ENCODE measurements at places on chromosomes 5 and 9. TPM values are rescaled to one million over a fixed set of nuclear protein-coding genes. Genes with fewer than 3 reads are reported as not detected.

DNA sequence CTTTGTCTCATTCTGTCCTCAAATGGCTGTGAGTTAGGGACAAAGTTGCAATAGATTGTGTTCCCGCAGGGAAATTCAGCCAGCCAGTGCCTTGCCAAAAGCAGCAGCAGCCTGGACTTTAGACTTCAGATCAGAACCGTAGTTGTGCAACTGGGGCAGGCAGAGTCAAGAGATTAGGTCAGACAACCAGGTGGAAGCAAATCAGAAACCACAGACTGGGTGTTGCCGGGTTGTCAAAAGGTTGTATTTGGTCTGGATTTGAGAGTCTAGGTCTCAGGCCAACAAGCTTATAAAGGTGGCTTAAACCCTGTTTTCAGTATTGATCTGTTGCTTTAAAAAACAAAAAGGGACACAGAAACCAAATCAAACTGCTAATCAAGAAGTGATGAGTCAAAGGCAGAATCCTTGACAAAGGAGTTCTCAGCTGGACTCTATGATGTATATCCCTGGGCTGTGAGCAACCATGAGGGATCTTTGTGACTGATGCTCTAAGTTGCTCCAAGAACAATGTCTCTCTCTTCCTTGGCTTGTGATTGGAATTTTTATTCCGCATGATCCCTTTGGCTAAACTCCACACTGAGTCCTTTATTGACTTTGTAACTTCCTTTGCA lies 20.9 kb downstream of the RFK start:
- H3K27me3 ChIP-seq, result no peaks in the 10 kb centered on the region
- no peaks in the 10 kb centered on the region for H3K4me1 ChIP-seq
- no peak overlapping the region for H3K27ac ChIP-seq
- no peak overlapping the region for H3K4me3 ChIP-seq
- DNase-seq, result no peak

DNA sequence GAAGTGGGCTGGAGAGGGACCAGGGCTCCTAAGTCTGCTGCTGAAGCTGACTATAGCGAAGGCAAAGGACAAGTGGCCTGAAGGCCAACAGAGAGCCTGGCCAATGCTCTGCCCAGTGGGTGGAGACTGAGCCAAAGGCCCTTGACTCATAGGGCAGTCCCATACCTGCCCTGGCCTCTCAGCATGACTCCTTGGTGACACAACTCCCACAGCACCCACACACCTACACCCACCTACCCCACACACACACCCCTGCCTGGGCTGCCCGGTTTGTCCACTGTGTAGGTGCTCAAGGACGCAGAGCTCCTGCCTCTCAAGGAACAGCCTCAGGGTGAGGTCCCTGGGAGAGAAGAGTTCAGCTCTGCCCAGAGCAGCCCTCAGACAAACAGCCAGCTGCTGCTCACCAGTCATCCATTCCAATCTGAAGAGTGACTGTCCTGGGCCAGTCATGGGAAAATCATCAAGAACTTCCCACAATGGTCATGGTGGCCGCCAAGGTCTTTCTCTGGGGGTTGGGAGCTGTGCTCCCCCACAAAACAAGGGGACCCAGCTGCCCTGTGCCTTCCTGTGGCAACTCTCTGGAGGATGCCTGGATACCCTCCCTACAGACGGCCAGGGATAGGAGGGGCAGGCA lies 5.0 kb downstream of the TNIP1 start:
- H3K36me3 ChIP-seq, result peaks cover 80% of the 10 kb centered on the region
- H3K4me3 ChIP-seq, result peak overlapping the region; percentile 85
- no peaks in the 10 kb centered on the region for H3K27me3 ChIP-seq
- peak overlapping the region; percentile 90 for H3K27ac ChIP-seq

- peaks cover 9% of the 10 kb centered on the region for H3K36me3 ChIP-seq
- no peak overlapping the region for H3K4me3 ChIP-seq
- H3K27me3 ChIP-seq, result peaks cover 47% of the 10 kb centered on the region
- no peak for DNase-seq
- H3K27ac ChIP-seq, result no peak overlapping the region
These were observed 3.5 kb downstream of the ELAVL2 start for GRCh38 chr9:23822261-23823169.

GRCh38 chr5:103475629-103476240 lies 86.9 kb downstream of the NUDT12 start:
- H3K4me1 ChIP-seq, result no peaks in the 10 kb centered on the region
- H3K27ac ChIP-seq, result no peak overlapping the region
- peaks cover 11% of the 10 kb centered on the region for H3K27me3 ChIP-seq
- H3K4me3 ChIP-seq, result no peak overlapping the region

GRCh38 chr5:76606701-76607100 lies 16.5 kb downstream of the F2RL2 start:
- peaks cover 46% of the 10 kb centered on the region for H3K36me3 ChIP-seq
- H3K4me3 ChIP-seq, result no peak overlapping the region
- no peaks in the 10 kb centered on the region for H3K27me3 ChIP-seq

- H3K4me3 ChIP-seq, result no peak overlapping the region
- H3K4me1 ChIP-seq, result peaks cover 67% of the 10 kb centered on the region
- no peaks in the 10 kb centered on the region for H3K27me3 ChIP-seq
- no peak for DNase-seq
- peaks cover 34% of the 10 kb centered on the region for H3K36me3 ChIP-seq
These were observed 38.9 kb downstream of the FNBP1 start for GRCh38 chr9:130003943-130004552.

DNA sequence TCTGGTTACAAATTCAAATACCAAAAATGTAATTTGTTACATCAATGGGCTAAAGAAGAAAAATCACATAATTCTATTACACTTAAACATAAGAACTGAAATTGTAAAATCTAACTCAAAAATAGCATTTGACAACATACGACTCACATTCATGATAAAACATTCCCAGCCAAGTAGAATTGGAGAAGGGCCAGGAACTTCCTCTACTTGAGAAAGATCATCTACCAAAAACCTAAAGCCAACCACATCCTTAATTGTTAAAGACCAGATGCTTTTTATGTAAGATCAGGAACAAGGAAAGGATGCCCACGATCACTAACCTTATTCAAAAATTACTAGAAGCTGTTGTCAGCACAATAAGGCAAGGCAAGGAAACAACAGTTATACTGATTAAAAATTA lies 1819.8 kb upstream of the C9orf72 start:
- DNase-seq, result no peak
- no peaks in the 10 kb centered on the region for H3K36me3 ChIP-seq
- no peaks in the 10 kb centered on the region for H3K4me1 ChIP-seq

- H3K4me1 ChIP-seq, result no peaks in the 10 kb centered on the region
- no peak overlapping the region for H3K4me3 ChIP-seq
- DNase-seq, result no peak
These were observed 184.8 kb upstream of the CD180 start for GRCh38 chr5:67381236-67381880.

DNA sequence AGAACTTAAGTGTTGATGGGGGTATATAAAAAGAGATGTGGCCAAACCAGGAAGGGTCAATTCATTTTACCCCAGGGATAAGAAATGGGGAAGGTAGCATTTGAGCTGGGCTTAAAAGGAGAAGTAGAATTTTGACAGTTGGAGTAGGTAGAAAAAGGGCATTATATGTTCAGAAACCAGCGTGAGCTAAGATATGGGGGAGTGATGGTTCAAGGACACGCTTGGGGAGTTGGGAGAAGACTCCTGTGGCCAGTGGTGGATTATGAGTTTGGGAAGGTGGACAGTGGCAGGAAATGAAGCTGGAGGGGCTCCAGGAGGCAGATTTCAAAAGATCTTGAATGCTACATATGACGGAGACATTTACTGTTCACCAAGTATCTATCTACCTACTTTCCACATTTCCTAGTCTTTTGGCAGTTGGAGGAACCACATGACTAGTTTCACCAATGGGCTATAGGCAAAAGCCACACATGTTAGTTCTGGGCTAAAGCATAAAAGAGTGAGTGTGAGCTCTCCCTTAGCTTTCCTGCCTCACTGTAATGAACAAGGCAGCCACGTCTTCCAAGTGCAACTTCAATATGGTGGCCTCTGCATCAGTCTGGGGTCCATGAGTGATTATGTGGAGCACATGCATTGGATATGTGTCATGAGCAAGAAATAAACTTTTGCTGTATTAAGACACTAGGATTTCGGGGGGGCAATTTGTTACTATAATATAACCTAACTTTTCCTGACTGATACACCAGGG lies 15.7 kb upstream of the GSN start:
- no peaks in the 10 kb centered on the region for H3K4me1 ChIP-seq
- DNase-seq, result no peak
- H3K4me3 ChIP-seq, result no peak overlapping the region

- no peak overlapping the region for H3K4me3 ChIP-seq
- no peaks in the 10 kb centered on the region for H3K36me3 ChIP-seq
- peaks cover 3% of the 10 kb centered on the region for H3K27me3 ChIP-seq
These were observed 119.8 kb downstream of the ENTREP1 start for GRCh38 chr9:69444791-69445190.

- H3K27ac ChIP-seq, result no peak within 1 kb of the TSS
- H3K27me3 ChIP-seq, result peaks cover 4% of the 10 kb centered on the region
- no peaks in the 10 kb centered on the region for H3K4me1 ChIP-seq
- no peak within 1 kb of the TSS for H3K4me3 ChIP-seq
- no peak for DNase-seq
These were observed at the start of gene SH3TC2 for GRCh38 chr5:149063017-149063687. Gene SH3TC2 (minus strand): TSS chr5:149063062. CDS start chr5:149063022, 40 bp downstream.

GRCh38 chr9:91724609-91725505 lies 225.2 kb downstream of the ROR2 start:
- H3K4me3 ChIP-seq, result no peak overlapping the region
- no peaks in the 10 kb centered on the region for H3K4me1 ChIP-seq
- H3K27me3 ChIP-seq, result peaks cover 21% of the 10 kb centered on the region
- DNase-seq, result no peak
- H3K27ac ChIP-seq, result no peak overlapping the region

DNA sequence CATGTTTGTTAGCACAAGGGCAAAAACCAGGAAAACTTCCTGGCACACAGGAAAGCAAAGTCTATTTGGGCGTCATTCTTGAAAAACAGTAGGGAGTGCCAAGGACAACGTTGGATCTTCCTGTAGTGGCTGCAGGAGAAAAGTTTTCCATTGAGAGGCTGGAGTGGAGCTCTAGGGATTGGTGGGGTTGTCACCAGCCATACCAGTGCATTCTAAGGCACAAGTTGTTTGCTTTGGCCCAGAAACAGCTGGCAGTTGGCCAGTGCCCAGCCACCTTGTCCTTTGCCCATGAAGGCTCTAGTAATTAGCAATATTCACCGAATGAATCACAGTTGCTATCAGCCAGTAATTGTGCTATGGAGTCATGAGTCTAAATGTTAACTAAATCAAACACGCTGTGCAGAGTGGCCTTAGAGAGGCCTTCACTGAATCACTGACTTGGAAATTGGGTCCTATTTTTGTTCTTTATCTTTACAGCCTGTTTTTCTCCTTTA lies 26.4 kb downstream of the TNFSF15 start:
- no peak for DNase-seq
- no peaks in the 10 kb centered on the region for H3K36me3 ChIP-seq
- peaks cover 22% of the 10 kb centered on the region for H3K4me1 ChIP-seq
- no peak overlapping the region for H3K27ac ChIP-seq

GRCh38 chr5:137142764-137143605 lies 356.1 kb downstream of the SPOCK1 start:
- DNase-seq, result no peak
- H3K27ac ChIP-seq, result no peak overlapping the region
- H3K36me3 ChIP-seq, result no peaks in the 10 kb centered on the region
- no peaks in the 10 kb centered on the region for H3K4me1 ChIP-seq
- H3K4me3 ChIP-seq, result no peak overlapping the region

DNA sequence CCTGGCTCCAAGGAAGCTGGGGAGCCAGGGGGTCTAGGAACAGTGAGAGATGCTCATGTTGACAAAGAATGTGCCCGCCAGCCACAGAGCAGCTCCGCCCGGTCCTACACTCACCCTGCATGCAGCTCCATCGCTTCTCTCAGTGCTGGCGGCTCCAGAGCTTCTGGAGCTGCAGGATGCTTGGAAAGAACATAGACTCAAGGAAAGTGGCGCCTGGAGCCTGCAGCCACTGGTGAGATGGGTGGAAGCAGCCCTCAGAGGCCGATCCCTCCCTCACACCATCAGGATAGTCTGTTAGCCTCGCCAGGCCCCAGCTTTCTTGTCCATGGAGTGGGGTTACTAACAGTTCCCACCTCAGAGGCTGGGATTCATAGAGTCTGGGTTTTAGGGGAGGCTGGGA lies 26.4 kb upstream of the SLC6A19 start:
- H3K36me3 ChIP-seq, result no peaks in the 10 kb centered on the region
- no peak overlapping the region for H3K4me3 ChIP-seq
- peaks cover 2% of the 10 kb centered on the region for H3K4me1 ChIP-seq
- H3K27ac ChIP-seq, result no peak overlapping the region

DNA sequence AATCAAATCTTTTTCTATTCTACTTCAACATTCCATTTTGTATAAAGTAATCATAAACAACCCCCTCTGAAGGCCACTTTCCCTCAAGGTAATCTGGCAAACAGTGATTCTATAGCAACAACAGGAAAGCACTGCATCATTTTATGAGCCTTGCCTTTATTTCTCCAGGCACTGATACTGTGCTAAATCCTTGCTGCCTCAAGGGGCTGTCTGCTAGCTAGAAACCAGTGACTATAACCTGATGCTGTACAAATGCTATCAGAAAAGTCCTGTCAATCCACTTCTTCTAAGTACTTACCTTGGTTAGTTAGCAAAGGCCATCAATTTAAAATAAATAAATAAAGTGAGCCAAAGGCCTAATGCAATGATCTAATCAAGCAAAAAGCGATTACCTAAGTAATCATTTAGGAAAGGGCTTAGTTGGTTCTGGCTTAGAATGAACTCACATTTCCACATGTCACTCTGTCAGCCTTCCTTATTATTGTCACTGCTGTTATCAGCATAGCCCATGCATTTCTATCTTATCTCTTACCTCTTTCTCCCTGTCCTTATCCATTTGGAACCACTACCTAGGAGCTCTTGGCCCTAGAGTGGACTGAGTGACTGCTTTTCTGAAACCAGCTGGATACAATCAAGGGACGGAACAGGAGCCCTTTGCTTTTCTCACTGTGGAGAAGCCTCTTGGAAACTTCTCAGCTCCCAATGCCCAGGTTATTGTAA lies 246.1 kb upstream of the MEF2C start:
- no peak overlapping the region for H3K4me3 ChIP-seq

DNA sequence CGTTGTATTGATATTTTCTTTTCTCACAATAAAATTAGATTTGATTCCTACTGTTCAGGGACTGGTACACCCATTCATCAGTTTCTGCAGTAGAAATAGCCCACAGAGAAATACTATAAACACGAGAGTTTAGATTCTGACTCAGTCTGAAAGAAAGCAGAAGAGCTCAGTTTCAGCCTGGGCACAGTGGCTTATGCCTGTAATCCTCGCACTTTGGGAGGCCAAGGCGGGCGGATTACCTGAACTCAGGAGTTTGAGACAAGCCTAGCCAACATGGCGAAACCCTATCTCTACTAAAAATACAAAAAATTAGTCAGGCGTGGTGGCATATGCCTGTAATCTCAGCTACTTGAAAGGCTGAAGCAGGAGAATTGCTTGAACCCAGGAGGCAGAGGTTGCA lies 8.6 kb downstream of the ITK start:
- H3K4me1 ChIP-seq, result peaks cover 75% of the 10 kb centered on the region
- H3K27ac ChIP-seq, result peak overlapping the region; percentile 100
- peak overlapping the region; percentile 99 for H3K4me3 ChIP-seq
- H3K36me3 ChIP-seq, result peaks cover 89% of the 10 kb centered on the region
- peak; percentile 76 for DNase-seq
- no peaks in the 10 kb centered on the region for H3K27me3 ChIP-seq

Gene STING1
- 339 TPM for total RNA-seq

Gene THOC3
- total RNA-seq, result 139 TPM

Gene HTR4
- total RNA-seq, result not detected

Gene SOHLH1
- total RNA-seq, result not detected

Gene FOXD4L5
- not detected for total RNA-seq

Gene FAM78A
- 36.2 TPM for total RNA-seq

Gene GABRA1
- total RNA-seq, result not detected

Gene RELL2
- 17.8 TPM for total RNA-seq

Gene POLR1E
- 56.7 TPM for total RNA-seq

Gene HEMGN
- 0.69 TPM for total RNA-seq

Gene CNOT8
- 66.9 TPM for total RNA-seq

Gene OTP
- total RNA-seq, result not detected
